Lung (tissue), 17 donors: ENCODE measurements at places on chromosomes 7 and 10.

- peak; percentile 92 for DNase-seq
Measured at GRCh38 chr10:7300384-7300971, 110.4 kb downstream of the SFMBT2 start.

DNA sequence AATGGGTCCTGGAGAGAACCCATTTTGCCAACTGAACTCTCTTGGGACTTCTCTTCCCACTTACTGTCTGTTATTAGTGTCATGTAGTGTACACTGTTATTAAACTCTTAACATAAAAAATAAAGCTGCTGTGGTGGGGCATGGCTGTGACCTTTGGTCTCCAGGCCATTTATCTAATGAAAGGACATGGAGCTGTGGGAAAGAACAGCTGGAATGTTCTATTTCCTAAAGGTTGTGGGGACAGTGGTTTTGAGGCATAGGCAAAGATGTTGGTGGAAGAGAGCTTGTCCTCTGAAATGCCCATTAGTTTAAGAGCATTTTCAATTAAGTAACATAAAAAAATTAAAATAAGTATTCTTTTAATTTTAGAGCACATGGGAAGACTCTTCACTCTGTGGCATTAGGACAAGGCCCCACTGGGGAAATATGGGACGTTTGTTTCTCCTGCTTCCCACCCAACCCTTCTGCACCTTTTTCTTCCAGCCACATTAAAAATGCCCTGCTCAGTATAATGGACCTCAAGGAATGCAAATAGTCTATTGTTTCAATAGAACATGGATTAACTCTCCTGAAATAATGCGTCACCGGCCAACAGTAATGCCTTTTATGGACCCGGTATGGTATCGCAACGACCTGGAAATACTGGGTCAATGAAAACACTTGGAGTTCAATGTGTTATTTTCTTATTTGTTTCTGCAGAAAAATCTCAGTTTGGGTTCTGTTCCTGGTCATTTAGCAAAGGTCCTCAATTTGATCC, 149.6 kb downstream of the BUB3 start:
- no peak for DNase-seq

GRCh38 chr10:50585921-50586739, 37.6 kb downstream of the SGMS1 start:
- no peak for DNase-seq

GRCh38 chr7:83280671-83281070, 118.0 kb upstream of the PCLO start:
- no peak for DNase-seq

DNA sequence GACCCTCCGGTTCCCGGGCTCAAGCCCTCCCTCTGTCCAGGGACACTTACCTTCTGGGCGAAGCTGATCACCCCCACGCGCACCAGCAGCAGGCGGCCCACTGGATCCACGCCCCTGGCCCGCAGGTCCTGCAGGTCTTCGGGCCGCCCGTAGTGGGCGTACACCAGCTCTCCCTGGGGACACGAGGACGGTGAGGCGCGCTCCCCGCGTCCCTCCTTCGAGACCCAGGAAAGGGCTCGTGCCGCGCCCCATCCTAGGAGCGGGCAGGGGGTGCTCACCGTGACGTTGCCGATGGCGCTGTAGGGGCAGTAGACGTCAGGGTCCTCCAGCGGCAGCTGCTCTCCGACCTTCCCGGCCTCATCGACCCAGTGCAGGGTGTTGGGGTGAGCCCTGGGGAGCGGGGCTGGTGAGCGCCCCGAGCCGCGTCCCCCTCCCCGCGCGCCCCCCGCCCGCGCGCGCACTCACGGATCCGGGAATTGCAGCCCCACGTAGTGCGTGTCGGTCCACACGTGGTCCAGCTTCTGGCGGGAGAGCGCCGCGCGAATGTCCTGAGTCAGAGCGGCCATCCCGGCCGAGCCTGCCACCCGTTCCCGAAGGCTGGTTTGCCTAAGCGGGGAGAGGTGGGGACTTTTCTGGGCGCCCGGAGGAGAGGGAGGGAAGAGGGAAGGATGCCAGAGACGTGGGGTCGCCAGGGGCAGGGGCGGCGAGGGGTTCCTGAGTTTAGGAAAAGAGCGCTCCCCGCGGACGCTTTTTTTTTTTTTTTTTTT, 8.2 kb downstream of the TFR2 start:
- peak; percentile 59 for DNase-seq

DNA sequence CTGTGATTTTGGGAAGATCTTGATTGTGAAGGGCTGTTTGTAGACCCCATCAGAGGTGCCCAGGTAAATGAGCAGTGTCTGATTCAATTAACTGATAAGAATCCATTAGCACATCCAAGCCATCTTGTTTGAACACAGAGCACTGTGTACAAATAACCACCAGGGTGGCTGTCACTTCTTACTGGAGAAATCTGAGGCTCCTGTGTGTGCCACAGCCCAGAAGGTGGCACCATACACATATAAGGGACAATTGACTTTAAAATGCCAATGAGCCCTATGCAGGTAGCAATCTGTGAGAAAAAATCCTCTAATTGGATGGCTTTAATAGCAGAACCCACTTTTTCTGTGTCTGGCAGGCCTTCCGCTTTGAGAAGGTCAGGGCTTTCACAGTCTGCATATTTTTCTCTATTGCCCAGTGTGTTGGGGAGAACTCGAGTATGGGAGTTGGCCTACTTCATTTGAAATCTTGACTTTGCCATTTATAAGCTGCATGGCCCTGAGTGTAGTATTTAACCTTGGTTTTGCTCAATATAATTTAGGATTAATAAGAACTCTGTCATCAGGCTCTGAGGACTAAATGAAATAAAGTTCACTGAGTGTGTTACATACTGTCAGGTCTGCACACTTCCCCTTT, 517.4 kb downstream of the CCSER2 start:
- no peak for DNase-seq

- DNase-seq: no peak
Measured at GRCh38 chr7:105617280-105618015, 36.2 kb upstream of the EFCAB10 start.

GRCh38 chr7:9978106-9979064, 995.3 kb upstream of the PHF14 start:
- DNase-seq: no peak

GRCh38 chr7:112594397-112594796, 113.6 kb downstream of the LSMEM1 start:
- no peak for DNase-seq

GRCh38 chr7:20450536-20450935, 119.8 kb downstream of the ITGB8 start:
- DNase-seq: no peak

DNA sequence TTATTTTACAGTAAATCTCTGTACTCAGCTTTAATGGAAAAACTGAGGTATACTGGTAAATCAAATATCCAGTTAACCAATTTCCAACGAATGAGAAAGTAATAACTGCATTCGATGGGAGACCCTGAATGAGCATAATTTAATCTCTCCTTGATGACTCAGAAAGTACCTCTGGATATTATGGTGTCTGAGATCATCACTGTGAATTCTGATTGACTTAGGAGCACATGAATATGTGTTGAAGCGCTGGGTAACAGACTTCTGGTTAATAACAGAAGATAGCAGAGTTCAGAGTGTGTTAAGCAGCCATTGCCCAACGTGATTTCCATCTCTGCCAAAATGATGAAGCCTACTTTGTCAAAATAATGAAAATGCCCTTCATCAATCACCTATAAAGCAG, 116.6 kb downstream of the NRP1 start:
- no peak for DNase-seq

DNA sequence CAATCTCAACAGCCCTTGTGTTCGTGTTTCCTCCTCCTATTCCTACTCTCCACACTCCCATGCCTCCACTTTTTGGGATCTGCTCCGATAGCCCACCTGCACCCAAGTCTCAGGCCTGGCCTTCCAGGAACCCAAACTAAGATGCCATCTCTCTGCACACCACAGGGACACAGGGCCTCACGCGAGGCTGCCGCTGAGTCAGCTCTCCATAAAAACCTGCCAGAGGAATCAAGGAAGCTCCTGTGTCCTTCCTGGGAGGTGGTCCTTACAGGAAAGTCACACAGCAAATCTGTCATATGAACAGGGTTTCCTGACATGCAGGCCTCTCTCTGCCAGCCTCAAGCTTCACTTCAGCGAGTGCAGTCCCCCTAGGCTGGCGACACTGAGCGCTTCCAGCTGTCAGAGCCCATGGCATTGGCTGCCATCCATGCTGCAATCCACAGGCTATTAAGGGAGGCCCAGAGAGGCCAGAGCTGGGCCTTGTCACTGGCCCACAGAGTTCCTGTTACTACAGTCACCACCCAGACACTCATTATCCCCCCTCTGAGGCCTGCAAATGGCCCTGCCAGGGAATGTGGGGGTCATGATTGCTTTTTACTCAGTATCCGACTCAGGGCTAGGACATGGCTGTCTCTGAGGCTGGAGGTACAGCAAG, 151.4 kb downstream of the OAT start:
- peak; percentile 91 for DNase-seq

GRCh38 chr7:121807078-121807477, 65.9 kb upstream of the PTPRZ1 start:
- no peak for DNase-seq

- DNase-seq: peak; percentile 17
Measured at GRCh38 chr7:87345962-87346371, 503 bp downstream of the CROT start.

GRCh38 chr7:144866189-144866588, 30.3 kb upstream of the TPK1 start:
- DNase-seq: no peak

DNA sequence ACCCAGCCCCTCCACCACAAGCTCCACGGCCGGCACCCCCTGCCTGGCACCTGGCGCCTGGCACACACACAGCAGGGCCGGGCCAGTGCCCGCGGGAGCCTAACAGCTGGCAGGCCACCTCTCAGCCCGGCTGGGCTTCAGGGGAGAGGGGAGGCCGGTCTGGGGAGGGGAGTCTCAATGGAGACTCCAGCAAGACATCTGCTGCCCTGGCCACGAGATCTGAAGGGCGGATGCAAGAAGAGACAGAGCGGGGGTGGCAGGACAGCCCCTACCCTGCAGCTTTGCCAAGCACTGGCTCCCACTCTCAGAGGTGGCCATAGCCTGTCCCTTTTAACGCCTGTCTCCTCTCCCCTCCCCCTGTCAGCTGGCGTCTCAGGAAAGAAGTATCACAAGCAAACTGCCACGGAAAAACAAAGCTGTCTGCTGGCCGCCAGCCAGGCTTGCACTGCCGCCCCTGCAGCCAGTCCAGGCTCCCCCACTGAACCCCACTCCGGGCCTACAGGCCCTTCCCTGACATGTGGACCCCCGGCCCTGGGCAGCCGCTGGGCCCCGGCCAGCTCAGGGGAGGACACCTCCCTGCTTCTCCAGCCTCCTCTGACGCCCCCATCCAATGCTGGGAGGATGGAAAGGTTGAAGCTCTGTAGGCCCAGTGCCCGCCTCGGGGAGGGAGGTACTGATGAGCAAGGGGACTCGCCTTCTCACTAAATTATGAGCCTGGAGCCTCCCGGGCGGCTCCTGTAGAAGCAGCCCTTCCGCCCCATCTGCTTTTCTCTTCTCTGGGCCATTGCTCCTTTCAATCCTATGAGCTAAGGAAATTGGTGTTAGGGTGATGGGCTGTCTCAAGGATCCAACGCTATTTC, 178.4 kb downstream of the ARHGAP12 start:
- DNase-seq: peak; percentile 84

DNA sequence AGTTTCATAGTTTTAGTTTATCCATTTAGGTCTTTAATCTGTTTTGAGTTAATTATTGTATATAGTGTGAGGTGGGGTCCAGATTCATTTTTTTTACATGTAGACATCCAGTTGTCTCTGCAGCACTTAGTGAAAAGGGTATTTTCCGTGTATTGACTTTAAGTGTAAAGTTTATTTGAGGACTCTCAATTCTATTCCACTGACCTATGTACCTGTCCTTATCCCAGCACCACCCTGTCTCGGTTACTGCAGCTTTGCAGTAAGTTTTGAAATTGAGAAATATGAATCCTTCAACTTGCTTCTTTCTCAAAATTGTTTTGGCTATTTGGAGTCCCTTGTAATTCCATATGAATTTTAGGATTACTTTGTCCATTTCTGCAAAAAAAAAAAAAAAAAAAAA, 29.8 kb downstream of the FHIP2A start:
- DNase-seq: no peak

GRCh38 chr7:30479202-30480120, 877 bp upstream of the NOD1 start:
- DNase-seq: peak; percentile 71

DNA sequence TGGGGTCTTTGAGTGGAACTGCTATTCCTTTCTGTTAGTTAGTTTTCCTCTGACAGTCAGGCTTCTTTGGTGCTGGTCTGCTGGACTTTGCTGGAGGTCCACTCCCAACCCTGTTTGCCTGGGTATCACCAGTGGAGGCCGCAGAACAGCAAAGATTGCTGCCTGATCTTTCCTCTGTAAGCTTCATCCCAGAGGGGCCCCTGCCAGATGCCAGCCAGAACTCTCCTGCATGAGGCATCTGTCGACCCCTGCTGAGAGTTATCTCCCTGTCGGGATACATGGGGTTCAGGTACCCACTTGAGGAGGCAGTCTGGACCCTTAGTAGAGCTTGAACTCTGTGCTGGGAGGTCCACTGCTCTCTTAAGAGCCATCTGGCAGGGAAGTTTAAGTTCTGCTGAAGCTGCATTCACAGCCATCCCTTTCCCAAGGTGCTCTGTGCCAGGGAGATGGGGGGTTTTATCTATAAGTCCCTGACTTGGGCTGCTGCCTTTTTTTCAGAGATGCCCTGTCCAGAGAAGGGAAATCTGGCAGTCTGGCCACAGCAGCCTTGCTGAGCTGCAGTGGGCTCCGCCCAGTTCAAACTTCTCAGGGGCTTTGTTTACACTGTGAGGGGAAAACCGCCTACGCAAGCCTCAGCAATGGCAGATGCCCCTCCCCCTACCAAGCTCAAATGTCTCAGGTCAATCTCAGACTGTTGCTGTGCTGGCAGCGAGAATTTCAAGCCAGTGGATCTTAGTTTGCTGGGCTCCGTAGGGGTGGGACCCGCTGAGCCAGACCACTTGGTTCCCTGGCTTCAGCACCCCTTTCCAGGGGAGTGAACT, 89.7 kb upstream of the CDK6 start:
- DNase-seq: peak; percentile 76

GRCh38 chr10:124711145-124711544, 33.0 kb downstream of the FAM53B start:
- no peak for DNase-seq

DNA sequence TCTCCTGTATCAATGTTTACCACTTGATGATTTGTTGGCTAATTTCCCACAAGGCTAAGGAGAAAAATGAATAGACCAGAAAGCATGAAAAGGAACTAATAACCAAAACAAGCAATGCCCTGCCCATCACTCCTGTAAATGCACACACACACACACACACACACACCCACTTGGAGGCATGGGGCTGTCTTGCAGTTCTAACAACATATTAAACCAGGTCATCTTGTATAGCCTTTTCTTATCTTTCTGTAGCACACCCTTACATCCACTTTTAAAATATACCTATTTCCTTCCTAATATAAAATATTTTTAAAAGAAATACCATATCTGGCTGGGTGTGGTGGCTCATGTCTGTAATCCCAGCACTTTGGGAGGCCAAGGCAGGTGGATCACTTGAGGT, 105.3 kb downstream of the CTTNBP2 start:
- DNase-seq: no peak
